ENCODE measurements at places on chromosomes 4 and X.

DNA sequence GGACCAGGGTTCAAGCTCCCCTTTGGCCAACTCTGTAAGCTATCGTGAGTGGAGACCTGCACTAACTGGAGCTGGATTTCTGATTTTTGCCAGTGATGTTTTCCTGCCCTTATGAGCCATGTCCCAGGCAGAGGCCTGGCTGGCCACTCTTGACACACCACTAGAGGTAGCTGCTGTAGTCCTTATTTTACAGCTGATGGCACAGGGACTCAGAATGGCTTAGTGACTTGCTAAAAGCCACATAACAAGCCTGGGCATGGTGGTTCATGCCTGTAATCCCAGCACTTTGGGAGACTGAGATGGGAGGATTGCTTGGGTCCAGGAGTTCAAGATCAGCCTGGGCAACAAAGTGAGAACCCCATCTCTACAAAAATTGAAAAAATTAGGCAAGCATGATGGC lies 33.4 kb downstream of the CYTL1 start:
- no peak for DNase-seq

- DNase-seq: no peak
Observed at GRCh38 chr4:158331863-158332262, 121.6 kb downstream of the TMEM144 start.

- DNase-seq: no peak
Observed at GRCh38 chr4:98610431-98610830, 48.0 kb downstream of the TSPAN5 start.

GRCh38 chr4:74038086-74038424 lies 434 bp downstream of the CXCL3 start:
- DNase-seq: no peak

DNA sequence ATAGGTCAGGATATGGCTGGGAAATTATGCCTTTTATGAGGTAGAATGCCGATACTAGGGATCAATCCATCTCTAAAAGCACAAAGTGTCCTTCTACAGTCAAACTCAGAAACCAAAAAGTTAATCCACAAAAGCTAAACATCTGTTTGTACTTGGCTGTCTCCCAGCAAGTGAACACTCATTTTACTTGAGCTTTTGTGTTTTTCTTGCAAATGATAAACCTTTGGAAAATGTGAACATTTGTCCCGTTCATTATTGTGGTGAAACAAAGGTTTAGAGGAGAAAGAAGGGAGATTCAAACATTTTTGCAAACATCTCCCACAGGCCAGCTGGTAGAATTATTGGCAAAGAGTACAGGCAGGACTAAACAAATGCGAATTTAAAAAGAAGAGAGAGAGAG lies 300.6 kb upstream of the SPANXN1 start:
- no peak for DNase-seq

Data from stimulated activated CD4-positive, alpha-beta T cell treated with anti-CD3 and anti-CD28 coated beads, TNF-alpha, amount 100 ng/mL, for 1 hour (primary cell).